ENCODE measurements at places on chromosomes 13 and 19. TPM values are rescaled to one million over a fixed set of nuclear protein-coding genes. Genes with fewer than 3 reads are reported as not detected.

Gene ALOX5AP
- 48.5 TPM for total RNA-seq

DNA sequence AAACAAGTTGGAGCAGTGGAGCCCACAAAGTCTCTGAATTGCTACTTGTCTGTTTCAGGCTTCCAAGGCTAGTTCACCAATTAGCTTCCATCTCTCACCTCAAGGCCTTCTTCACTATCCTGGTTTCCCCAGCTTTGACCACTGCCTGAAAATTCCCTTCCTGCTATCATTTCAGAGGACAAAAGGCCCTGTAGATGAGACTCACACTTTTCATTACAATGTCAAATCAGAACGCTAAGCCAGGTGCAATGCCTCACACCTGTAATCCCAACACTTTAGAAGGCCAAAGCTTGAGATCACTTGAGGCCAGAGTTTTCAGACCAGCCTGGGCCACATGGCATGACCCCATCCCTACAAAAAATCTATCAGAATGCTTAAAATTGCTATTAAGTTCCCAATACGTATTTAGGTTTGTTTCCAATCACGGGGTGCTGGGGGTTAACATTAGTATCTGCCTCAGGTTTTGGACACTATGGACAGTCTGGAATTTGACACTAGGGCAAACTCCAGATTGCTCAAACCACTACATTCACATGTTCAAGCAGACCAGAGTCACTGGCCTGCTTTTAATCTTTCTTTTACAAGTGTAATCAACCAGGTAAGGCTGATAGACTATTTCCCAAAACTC, 5.5 kb downstream of the TPT1 start:
- no peak for DNase-seq

GRCh38 chr13:109384491-109385241, 401.7 kb downstream of the IRS2 start:
- DNase-seq: no peak

Gene C13orf42
- total RNA-seq: not detected

DNA sequence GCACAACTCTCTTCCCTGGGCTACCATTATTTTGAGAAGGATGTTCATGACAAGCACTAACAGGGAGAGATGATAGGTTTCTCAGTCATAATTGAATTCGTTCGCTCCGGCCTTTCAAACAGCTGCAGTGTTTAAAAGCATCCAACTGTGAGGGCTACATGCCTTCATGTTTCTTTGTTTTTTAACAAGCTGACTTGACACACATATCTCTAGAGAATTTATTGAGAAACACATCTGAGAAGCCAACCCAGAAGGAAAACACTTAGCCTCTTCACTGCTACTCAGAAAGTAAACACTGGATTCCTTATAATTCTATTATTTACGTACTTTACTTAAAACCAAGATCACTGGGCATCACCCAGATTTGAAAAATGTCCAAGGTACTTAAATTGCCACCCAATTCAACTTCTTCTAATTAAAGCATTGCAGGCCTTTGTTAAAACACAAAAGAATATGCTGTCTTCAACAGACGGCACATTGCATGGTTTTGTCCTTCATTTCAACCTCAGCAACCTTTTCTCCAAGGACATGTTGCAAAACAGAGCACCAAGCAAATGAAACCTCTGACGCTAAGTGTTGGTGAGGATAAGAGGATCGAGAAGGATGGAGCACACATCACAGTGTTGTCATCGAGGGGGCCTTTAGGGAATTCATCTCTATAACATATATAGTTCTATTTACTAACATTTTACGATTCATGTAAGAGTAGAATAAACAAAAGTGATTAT, 75.8 kb downstream of the TBC1D4 start:
- no peak for DNase-seq
